ENCODE measurements at places on chromosomes 7 and 10.

- DNase-seq, result no peak
These were observed 11.0 kb upstream of the RSBN1L start for GRCh38 chr7:77685233-77685632.

DNA sequence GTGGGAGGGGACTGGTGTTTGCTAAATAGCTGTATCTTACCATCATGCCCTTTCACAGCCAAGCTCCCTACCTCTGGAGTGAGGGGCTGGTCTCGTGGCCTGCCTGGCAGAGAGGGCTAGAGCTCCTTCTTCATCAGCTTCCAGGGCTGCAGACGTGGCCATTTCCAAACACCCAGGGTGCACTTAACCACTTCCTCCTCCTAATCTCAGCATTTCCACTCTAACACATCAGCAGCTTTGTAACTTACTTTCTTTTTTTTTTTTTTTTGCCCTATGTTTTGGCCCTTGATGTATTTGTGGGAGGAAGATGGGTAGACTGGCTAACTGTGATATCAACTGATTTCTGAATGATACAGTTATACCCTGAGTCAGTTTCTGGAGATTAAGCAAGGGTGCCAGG lies 27.4 kb downstream of the LRRC4 start:
- DNase-seq, result no peak

- DNase-seq, result no peak
These were observed 57.8 kb upstream of the LANCL2 start for GRCh38 chr7:55307123-55307916.

DNA sequence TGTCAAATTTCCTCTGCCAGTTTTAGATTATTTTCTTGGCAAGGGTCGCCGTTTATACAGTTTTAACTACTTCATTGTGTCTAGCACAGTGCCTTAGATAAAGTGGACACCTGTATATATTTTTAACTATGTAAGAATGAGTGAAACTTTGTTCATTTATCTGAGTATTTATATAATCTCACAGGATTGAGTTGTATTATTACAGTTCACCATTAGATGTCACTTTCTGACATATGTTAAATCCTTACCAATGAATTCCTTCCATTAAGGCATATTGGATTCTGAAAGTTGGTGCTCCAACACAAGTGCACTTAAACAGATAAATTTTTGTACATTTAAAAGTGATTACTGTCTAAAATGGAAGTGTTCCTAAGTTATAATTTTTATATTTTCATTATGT lies 43.0 kb downstream of the ZMYND11 start:
- no peak for DNase-seq

- no peak for DNase-seq
These were observed 56.0 kb downstream of the ANKRD7 start for GRCh38 chr7:118280319-118281012.

DNA sequence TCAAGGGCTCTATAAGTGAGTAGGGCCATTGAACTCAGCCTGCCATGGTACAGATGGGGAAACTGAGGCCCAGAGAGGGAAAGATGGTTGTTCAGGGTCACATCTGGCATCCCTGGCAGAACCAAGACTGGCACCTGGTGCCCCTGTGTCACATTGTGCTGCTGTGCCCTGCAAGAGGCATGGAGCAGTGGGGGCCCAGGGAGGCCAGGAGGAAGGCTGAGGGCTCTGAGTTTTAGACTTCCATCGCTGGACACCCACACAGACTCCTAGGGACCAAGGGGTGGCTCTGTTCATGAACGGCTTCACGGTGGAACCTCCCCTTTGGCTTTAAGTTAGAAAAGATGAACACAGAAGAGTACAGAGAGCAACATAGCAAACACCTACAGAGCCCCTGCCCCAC lies 66.7 kb upstream of the AQP1 start:
- DNase-seq, result no peak

- DNase-seq, result no peak
These were observed 161.8 kb upstream of the CACNA2D1 start for GRCh38 chr7:82605247-82605864.

DNA sequence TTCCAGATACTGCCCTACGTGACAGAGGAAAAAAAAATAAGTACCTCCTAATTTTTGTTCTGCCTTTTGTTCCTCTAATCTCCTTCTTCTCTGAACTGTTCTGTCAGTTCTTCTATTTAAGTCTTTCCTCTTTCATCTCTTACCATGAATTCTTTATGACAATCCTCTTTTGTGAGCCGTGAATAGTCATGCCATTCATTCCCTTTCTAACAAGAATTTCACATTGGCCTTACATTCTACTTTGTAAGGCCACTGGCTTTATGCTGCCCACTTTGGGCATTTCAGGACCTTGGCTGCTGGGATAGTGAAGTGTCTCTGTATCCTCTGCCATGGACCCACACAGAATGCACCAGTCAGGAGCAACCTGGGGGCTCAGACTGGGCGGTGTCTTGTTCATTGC lies 52.9 kb downstream of the ATOH7 start:
- no peak for DNase-seq

GRCh38 chr7:102864958-102865357 lies 47.8 kb upstream of the LRRC17 start:
- DNase-seq, result no peak

DNA sequence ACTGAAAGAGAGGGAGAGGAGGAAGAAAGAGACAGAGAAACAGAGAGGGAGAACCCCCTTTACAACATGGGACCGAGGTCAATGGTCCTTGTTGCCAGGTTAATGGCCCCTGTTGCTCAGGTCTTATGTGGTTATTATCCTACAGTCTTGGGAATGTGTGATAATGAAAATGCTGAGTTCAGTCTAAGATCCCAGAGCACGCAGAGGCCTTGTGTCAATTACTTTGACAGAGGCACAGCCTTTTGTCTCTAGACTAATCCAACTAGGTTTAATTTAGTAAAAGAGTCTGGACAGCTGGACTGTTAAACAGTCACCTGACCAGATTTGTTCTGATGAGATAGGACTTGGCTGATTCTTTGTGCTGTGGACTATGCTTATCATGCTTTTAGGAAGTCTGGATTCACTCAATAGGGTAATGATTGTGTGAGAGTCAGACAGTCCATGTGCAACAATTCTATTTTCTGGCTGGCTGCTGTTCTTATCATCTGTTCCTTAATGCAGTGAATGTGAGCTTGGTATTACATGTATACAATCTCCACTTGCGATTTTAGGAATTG lies 157.4 kb upstream of the MAGI2 start:
- no peak for DNase-seq

DNA sequence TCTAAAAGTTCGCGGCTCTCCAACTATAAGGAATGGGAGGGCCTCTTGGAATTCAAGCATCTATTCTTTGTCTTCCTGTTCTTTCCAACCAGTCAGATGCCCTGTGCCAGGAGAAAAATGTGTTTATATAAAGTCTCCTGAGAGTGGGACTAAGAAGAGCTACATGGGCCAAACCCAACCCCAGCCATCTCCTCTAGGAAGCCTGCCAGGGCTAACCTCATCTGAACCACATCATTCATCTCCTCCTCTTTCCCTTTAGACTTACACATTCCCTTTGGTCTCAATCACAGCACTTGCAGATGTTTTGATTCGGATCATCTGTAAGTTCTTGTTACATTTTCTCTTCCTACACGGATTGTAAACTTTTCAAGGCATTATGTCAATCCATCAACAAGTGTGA lies 62.6 kb downstream of the DOCK4 start:
- no peak for DNase-seq

DNA sequence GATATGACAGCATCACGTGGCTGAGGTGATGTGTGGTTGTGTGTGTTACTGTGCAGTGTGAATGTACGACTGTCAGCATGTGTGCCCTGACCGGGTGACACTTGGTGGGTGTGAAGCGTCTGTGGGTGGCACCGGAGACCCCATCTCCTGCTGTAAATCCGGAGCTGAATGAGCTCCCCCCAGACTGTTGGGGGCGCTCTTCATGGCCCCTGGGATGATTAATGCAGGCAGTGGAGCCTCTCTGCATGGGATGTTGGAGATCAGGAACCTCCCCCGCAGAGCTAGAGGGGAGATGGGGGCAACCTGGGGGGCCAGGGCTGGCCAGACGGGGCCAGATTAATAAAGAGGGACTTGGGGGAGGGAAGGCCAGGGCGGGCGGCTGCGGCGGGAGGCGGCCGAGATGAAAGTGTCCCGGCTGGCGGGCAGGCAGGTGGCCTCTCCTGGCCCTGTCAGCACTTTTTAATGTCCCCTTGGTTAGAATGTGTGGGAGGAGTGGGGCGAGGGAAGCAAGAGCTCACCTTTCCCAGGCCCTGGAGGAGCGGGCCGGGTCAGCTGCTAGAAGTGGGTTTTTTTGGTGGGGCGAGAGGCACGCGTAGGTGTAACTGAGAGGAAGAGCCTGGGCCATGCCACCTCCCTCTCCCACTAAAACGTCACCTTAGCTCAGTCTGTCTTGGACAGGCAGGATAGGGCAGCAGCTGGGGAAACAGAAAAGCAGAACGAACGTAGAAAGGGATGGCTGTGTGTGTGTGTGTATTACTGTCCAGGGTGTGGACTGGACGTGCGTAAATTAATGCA lies 34.1 kb downstream of the HIF1AN start:
- no peak for DNase-seq

- no peak for DNase-seq
These were observed 231.8 kb downstream of the KCNMA1 start for GRCh38 chr10:77405771-77406241.

DNA sequence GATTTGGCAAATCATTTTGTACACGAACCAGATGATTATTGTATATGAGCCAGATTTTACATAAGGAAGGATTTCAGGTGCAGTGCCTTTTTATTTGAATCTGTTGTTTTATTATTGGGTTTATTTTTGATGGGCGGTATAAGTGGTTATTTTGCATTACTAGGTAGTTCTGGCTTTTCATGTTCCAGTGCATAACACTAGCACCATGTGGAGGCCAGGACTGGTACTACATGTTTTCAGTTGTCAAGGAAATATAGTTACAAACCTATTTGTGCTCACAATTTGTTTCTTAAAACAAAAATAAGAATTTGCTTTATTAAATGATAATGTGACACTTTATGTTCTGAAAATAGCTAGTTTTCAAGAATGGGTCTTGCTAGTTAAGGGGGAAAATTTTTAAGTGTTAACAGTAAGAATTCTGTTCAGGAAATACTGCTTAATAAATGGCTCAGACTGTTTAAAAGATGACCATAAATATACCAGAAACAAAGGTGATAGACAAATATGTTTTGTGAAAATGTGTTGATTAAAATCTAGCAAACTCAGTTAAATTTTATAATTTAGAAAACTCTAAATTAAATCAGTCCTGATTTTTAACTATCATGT lies 7.1 kb upstream of the SEMA3E start:
- no peak for DNase-seq

GRCh38 chr10:20407357-20407756 lies 489.8 kb downstream of the NEBL start:
- no peak for DNase-seq

DNA sequence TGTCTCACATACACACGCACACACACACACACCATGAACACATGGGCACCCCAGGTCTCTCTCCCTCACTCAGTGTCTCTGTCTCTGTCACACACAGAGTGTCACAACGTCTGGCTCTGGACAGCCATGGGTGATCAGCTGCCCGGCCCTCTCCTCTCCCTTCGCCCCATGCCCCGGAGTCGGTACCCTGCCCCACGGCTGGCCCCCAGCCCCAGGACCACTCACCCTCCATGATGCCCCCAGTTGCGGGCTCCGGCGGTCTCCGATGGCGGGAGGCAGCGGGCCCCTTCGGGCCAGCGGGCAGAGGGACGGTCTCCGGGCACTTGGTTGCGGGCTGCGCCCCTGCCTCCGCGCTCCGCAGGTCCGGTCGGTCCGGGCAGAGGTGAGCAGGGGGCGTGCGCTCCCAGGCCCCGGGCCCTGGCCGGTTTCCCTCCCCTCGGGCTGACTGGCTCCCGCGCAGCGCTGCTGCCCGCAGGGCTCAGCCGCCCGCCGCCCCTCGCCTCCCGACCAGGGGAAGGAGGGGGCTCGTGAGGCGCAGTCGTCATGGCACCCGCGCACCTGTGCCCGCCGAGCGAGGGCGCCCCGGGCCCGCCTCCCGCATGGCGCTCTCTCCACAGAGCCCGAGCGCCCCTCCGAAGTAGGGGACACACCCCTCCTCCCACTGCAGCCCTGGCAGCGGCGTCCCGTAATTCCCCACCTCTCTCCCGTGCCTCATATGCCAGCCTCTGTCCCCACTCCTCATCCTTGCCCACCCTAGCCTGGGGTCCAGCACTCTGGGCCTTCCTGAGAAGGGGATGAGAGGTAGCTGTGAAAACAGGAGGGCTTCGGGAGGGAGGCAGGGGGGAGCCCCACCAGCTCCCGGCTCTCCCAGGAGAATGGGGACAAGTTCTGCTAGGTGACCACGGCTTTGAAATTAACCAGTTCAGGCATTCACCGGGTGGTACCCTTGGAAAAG lies at the start of gene NPFFR1:
Gene NPFFR1, minus strand, starts transcription at position 560 of the 955 bp plus-strand sequence. Its CDS starts 328 bp downstream, at position 232.
- DNase-seq, result no peak

GRCh38 chr10:100380400-100380799 lies 33.4 kb downstream of the SCD start:
- DNase-seq, result no peak

DNA sequence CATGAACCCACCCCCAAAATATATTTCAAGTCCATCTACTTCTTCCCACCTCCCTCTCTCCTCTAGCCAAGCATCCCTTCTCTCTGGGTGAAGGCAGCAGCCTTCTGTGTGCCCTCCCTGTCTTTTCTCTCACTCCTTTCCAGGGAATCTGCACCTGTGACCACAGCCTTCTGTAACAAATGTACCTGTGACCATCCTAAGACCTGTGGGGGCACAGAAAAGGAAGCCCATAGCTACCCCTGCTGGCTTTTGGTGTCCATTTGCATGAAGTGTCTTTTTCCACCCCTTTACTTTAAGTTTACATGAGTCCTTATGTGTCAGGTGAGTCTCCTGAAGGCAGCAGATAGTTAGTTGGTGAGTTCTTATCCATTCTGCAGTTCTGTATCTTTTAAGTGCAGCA lies 2.0 kb upstream of the TBXAS1 start:
- no peak for DNase-seq

Measured in hematopoietic multipotent progenitor cell treated with erythropoietin and hydrocortisone succinate and interleukin-3 and kit ligand, for 17 days (in vitro differentiated cells).